CD4-positive, alpha-beta memory T cell (primary cell): ENCODE measurements at places on chromosomes 3 and 15.

GRCh38 chr15:39088156-39088555 lies 492.7 kb upstream of the THBS1 start:
- no peaks in the 10 kb centered on the region for H3K27me3 ChIP-seq
- no peaks in the 10 kb centered on the region for H3K4me1 ChIP-seq
- no peak overlapping the region for H3K27ac ChIP-seq
- H3K36me3 ChIP-seq = no peaks in the 10 kb centered on the region
- no peak overlapping the region for H3K4me3 ChIP-seq

- no peaks in the 10 kb centered on the region for H3K36me3 ChIP-seq
- no peaks in the 10 kb centered on the region for H3K4me1 ChIP-seq
- no peak overlapping the region for H3K4me3 ChIP-seq
- no peak for DNase-seq
Observed at GRCh38 chr3:144127700-144128099, 156.1 kb downstream of the DIPK2A start.

DNA sequence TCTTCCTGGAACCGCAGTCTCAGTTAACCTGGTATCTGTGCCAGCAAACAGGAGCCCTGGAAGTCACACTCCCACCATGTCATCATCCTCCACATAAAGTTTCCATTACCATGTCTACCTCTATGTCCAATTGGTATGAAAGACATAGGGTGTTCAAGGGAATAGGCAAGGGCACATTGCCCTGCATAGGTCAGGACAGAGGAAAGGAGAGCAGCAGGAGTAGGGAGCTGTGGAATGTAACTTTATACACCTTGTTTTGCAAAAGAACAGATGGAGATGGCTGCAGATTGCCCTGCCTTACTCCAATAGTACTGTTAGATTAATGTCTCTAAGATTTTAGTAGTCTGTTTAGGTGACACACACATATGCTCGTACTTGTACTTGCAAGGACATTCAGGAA lies 1056.4 kb downstream of the NTRK3 start:
- H3K36me3 ChIP-seq = no peaks in the 10 kb centered on the region
- H3K27ac ChIP-seq = no peak overlapping the region
- no peak overlapping the region for H3K4me3 ChIP-seq
- DNase-seq = no peak

DNA sequence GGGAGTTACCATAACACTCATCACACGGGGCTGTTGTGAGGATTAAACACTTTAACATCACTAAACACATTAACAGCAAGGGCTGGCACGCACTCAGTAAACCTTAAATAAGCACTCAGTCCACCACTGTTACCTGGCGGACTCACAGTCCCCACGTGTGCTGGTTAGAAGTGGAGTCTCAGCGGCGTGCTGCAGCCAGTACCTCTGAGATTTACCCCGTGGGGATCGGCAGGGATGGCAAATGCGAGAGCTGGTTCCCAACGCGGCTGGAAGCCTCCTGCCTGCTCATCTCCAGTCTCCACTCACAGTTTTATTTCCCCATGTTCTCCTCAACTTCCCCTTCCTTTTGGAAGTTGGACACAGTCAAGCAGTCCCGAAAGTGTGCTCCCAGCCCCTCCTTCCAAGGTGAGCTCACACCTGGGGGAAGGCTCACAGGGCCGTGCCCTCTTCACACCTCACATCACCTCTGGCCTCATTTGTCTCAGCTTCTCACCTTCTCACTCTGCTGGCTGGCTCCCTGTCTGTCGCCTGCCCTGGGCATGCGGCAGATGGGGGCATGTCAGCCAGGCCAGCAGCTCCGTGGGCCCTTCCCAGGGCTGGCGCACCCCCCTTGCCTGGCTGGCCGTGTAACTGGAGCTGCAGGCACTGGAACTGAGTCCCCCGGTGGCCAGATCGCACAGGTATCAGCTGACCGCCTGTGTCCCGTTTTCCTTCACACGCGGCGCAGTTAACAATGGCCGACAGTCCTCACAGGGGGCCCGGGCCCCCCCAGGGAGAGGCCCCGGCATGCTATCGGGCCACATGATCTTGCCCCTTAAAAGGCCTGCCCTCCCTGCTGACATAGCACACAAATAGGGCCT lies 87.1 kb downstream of the WNT7A start:
- no peak overlapping the region for H3K4me3 ChIP-seq
- no peak for DNase-seq
- no peaks in the 10 kb centered on the region for H3K36me3 ChIP-seq
- H3K27ac ChIP-seq = no peak overlapping the region
- H3K4me1 ChIP-seq = no peaks in the 10 kb centered on the region

DNA sequence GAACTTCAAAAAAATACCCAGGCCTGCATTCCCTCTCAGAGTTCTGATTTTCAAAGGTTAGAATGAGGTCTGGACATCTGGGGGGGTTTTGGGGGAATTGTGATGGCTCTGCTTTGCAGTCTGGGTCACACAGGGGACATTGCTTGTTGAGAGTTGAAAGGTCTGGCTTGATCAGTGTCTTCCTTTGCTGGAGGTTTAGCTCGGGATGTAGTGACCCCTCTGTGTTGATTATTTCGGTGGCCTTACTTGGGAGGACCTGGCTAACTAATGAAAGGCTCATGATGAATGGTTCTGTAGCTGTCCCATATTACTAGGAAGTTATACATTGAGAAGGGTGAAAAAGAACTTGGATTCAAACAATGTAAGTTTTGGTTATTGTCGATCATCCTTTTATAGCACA lies 23.7 kb downstream of the TPM1 start:
- no peak for DNase-seq
- no peak overlapping the region for H3K4me3 ChIP-seq
- H3K36me3 ChIP-seq = peaks cover 9% of the 10 kb centered on the region
- H3K27me3 ChIP-seq = no peaks in the 10 kb centered on the region
- H3K4me1 ChIP-seq = no peaks in the 10 kb centered on the region

DNA sequence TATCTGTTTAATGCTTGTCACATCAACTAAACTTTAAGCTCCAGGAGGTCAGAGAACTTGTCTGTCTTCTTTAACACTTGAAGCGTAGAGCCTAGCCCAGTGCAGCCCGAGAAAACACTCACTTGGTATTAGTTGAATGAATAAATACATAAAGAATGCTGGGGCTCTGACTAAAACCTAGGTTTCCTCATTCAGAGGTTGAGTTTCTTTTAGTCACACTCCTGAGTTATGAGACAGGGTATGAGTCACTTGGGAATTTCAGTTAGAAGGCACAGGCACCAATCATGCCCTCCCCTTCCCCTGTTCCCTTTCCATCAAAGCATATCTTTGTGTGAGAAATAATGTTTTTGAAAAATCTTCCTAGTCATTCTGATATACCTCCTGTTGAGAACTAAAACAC lies 589.8 kb upstream of the DPPA4 start:
- H3K27ac ChIP-seq = no peak overlapping the region
- no peaks in the 10 kb centered on the region for H3K36me3 ChIP-seq
- no peaks in the 10 kb centered on the region for H3K4me1 ChIP-seq

- H3K4me3 ChIP-seq = no peak overlapping the region
- H3K27me3 ChIP-seq = no peaks in the 10 kb centered on the region
- no peaks in the 10 kb centered on the region for H3K36me3 ChIP-seq
- H3K4me1 ChIP-seq = no peaks in the 10 kb centered on the region
Observed at GRCh38 chr3:51099794-51100535, 285.1 kb upstream of the MANF start.

GRCh38 chr3:101865751-101866509 lies 16.6 kb downstream of the NFKBIZ start:
- peaks cover 2% of the 10 kb centered on the region for H3K36me3 ChIP-seq
- DNase-seq = no peak
- no peak overlapping the region for H3K4me3 ChIP-seq
- H3K4me1 ChIP-seq = no peaks in the 10 kb centered on the region
- no peak overlapping the region for H3K27ac ChIP-seq
- H3K27me3 ChIP-seq = no peaks in the 10 kb centered on the region

GRCh38 chr3:82509951-82510603 lies 748.6 kb upstream of the GBE1 start:
- H3K4me3 ChIP-seq = no peak overlapping the region
- H3K36me3 ChIP-seq = no peaks in the 10 kb centered on the region
- H3K4me1 ChIP-seq = no peaks in the 10 kb centered on the region
- no peak for DNase-seq

DNA sequence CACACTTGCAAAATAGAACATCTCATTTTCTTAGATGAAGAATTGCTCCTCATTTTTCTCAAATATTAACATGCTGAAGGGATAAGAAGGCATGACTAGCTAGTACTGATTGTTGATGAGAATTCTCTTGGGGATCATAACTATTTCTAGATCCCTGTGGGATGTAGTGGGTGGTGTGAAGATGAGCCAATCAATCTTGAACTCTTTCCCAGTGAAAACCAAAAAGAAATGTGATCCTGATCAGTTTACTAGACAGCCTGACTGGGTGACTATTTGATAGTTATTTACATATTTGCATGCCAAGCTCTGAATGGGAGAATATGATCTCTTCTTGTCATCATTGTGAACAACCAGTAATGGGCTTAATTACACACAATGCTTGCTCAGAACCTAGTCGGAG lies 63.7 kb downstream of the ZIC1 start:
- H3K27me3 ChIP-seq = no peaks in the 10 kb centered on the region
- no peaks in the 10 kb centered on the region for H3K4me1 ChIP-seq
- no peak for DNase-seq

GRCh38 chr15:90086868-90087268 lies 15.4 kb downstream of the IDH2 start:
- no peaks in the 10 kb centered on the region for H3K27me3 ChIP-seq
- H3K4me3 ChIP-seq = no peak overlapping the region
- no peak overlapping the region for H3K27ac ChIP-seq

- no peaks in the 10 kb centered on the region for H3K4me1 ChIP-seq
- H3K27ac ChIP-seq = no peak overlapping the region
- no peak overlapping the region for H3K4me3 ChIP-seq
- no peak for DNase-seq
Observed at GRCh38 chr3:102885289-102885688, 450.5 kb downstream of the ZPLD1 start.

DNA sequence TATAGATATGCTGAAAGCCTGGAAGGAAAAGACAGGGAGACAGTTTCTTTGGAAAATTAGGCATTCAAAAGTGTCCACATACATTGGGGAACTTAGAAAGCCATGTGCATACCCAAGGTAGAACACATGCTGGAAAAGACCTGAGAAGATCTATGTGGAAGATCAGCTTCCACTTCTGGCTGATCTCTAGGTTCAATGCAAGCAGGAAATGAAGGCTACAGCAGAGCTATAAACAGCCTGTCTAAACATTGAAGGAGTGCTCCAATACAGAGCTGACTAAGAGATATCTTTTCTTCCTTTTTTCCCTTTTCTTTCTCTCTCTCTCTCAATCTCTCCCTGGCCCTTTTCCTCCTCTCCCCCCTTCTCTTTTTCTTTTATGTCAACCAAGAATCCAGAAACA lies 73.6 kb upstream of the TCF12 start:
- no peak for DNase-seq
- no peaks in the 10 kb centered on the region for H3K27me3 ChIP-seq
- no peaks in the 10 kb centered on the region for H3K36me3 ChIP-seq

DNA sequence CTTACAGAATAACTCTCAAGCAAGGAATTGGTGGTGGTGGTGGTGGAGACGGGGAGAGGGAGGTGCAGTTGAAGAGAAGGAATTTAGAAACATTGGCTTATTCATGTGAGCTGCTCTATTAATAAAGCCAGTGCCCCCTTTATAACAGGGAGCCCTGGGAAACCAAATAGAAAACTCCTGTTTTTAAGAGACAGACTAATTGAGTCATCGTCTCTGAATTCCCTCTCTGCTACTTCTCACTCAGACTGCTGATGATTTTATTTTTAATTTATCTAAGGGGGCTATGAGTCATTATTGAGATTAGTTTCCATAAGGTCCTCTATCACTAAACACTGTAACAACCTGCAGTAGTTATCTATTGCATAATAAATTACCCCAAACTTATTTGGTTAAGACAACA lies 145.9 kb upstream of the GALNT15 start:
- DNase-seq = no peak
- no peak overlapping the region for H3K4me3 ChIP-seq
- H3K27ac ChIP-seq = no peak overlapping the region
- H3K4me1 ChIP-seq = no peaks in the 10 kb centered on the region
- no peaks in the 10 kb centered on the region for H3K27me3 ChIP-seq

- no peak overlapping the region for H3K4me3 ChIP-seq
- no peaks in the 10 kb centered on the region for H3K36me3 ChIP-seq
- no peaks in the 10 kb centered on the region for H3K27me3 ChIP-seq
- no peak overlapping the region for H3K27ac ChIP-seq
Observed at GRCh38 chr3:140103166-140103565, 168.2 kb downstream of the CLSTN2 start.

DNA sequence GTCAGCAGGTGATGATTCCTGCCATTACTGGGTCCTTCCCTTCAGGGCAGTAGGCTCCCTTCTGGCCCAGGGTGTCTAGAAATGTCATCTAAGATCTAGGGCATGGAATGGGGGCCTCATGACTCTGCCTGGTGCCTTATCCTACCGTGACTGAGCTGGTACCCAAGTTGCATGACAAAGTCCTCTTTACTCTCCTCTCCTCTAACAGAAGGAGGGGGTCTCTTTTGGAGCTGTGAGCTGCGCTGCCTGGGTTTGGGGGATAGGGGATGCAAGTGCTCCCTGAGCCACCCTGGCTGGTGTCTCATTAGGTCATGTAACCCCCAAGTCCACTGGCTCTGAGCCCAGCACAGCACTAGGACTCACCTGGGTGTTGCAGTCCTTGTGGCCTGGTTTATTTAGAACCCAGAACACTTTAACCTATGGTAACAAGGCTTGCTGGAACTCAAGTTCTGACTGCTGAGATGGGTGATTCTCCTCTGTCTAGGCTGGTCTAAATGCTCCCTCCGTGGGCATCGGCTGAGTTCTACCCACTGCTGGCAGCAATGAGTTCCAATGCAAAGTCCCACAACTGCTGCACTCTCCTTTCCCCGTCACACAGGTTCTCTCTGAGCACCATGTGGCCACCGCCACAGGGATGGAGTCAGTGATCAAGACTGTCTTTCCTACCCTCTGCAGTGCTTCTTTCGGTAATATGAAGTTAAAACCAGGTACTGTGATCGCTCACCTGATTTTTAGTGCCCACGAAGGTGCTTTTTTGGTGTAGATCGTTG lies 34.0 kb downstream of the XXYLT1 start:
- H3K36me3 ChIP-seq = no peaks in the 10 kb centered on the region
- DNase-seq = no peak
- H3K27me3 ChIP-seq = no peaks in the 10 kb centered on the region
- H3K4me3 ChIP-seq = no peak overlapping the region

GRCh38 chr3:114884213-114884923 lies 262.7 kb downstream of the ZBTB20 start:
- DNase-seq = no peak
- no peaks in the 10 kb centered on the region for H3K27me3 ChIP-seq
- no peak overlapping the region for H3K27ac ChIP-seq
- no peak overlapping the region for H3K4me3 ChIP-seq
